ENCODE measurements at places on chromosomes 13 and 19.

GRCh38 chr19:29690842-29691241 lies 24.2 kb downstream of the C19orf12 start:
- peak; percentile 53 for DNase-seq

GRCh38 chr13:29336356-29336755 lies 259.1 kb downstream of the SLC7A1 start:
- no peak for DNase-seq

- DNase-seq = no peak
Observed at GRCh38 chr13:98175823-98176222, 1.2 kb downstream of the RNF113B start.

DNA sequence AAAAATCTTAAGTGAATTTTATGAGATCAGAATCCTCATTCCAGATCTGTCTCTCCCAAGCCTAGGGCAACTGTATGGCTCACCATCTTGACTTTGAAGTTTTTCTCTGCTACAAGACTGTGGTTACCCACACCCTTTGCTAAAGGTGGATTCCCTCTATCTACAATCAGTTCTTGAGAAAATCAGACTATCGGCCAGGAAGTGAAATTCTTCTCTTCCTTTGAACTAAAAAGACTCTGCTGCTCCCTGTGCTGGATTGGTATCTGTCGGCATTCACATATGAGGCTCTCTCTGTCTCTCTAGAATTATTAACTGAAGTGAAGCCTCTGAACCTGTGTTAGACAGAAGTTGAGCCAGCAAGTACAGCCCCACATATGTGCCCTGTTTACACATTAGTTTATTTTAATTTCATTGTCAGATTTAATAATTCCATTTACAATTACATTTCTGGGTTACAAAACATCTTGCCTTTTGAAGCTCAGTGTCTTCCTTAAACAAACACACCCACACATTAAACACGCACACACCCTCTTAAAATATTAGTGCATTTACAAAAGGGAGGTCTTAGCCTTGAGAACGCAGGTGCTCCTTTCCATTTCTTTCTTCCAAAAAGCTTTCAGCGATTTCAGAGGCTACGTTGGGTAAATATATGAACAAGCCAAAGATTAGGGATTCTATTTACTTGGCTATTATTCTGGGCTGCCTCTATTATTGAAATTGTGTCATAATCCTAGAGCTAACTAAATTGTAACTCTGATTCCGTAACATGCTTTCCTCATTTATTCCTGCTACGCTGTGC lies 145.7 kb downstream of the MIPEP start:
- DNase-seq = no peak

DNA sequence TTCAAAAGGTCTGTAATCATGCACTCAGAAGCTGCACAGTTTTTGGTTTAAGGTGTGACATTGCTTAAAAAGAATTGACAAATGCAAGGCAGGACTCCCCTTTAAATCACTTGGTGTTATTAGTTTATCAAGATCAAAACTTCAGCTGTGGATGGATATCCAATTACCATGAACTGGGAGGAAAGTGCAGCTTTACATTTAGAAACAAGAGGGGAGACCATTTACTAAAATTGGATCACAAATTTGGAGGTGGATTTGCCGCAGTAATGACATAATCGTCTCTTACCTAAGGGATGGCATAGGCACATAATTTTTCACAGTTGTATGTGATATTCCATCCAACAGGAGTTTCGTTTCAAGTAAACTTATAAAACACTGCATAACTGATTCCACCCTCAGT lies 1610.2 kb downstream of the SLITRK5 start:
- no peak for DNase-seq

DNA sequence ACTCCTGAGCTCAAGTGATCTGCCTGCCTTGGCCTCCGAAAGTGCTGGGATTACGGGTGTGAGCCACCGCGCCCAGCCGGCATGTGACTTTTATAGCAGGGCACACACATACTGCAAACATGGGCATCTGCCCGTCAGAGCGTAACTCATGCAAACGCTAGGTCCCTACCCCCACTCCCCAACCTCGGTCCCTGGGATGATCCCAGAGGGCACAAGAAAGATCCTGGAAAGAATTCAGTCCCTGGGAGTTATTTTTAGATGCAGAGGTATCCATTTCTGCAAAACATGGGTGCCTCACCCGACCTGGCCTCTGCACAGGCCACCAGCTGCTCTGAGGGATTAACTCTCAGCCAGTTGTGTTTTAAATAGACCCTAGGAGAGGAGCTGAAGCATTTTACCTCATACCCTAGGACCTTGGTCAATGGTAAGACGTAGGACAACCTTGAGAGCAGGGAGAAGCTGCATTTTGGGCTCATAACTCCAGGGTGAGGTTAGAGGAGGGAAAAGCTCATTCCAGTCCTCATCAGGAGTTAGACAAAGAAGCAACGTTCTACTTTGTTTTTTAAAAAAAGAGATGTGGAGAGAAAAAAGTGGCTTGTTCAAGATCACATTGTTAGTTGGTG lies 10.8 kb downstream of the TMEM38A start:
- no peak for DNase-seq

DNA sequence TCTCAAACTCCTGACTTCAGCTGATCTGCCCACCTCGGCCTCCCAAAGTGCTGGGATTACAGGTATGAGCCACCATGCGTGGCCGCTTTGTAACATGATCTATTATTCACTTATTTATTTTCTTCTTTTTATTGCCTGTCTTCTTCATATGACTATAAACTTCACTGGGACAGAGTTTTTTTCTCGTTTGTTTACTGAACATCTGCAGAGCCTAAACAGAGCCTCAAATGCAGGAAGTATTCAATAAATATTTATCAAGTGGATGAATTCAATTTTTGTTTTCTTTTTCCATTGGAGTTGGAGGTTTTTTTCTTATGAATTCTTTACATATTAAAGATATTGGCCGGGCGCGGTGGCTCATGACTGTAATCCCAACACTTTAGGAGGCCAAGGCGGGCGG lies 54.7 kb downstream of the SKA3 start:
- no peak for DNase-seq

DNA sequence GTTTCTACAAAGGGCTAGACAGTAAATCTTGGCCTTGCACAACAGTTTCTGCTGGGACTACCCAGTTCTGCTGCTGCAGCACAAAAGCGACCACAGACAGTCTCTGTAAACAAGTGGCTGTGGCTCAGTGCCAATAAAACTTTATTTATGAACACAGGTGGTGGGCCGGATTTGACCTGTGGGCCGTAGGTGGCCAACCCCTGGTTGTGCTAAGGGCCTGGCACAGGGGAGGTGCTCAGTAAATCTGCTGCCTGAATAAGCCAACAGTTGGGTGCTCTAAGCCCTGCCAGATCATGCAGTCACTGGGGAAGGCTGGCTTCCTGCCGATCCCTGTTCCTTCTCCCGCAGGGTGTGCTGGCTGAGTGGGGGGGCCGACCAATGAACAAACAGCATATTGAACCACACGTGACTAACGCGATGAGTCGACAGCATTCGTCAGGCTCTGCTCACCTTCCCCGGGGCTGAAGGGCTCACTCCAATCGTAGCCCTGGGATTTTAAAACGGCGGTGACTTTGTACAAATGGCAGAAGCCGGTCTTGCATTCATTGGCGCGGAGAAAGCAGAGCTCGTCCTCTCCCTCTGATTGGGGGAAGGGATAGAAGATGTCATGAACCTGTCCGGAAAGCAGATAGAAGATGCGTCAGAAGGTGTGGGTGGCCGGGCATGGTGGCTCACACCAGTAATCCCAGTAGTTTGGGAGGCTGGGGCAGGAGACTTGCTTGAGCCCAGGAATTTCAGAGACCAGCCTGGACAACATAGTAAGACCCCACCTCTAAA lies 24.3 kb upstream of the MYDGF start:
- DNase-seq = no peak

DNA sequence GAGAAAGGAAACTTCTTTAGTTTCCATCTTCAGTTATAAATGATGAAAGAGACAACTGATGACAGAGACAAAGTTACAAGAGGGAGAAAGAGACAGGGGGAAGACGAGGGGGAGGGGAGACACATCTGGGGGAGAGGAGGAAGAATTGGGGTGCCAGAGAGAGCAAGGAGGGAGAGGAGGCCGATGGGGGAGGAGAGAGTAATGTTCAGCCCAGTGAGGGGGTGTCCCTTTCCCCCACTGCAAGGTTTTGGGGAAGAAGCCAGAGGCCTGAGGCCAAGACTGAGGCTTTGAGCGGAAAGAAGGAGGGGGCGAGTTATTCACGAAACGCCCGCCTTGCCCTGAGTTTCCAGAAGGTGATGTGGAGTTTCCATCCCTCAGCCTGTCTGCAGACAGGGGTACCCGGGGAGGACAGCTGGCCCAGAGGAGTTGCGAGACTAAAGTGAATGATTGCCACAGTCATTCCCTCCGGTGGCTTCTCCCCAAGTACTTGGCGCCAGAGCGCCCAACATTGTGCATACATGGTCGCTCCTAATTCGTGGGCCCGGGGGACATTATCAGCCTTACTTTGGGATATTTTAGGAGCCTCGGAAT lies 558 bp upstream of the PPAN start:
- no peak for DNase-seq

- no peak for DNase-seq
Observed at GRCh38 chr13:75702476-75702875, 66.3 kb downstream of the LMO7 start.

DNA sequence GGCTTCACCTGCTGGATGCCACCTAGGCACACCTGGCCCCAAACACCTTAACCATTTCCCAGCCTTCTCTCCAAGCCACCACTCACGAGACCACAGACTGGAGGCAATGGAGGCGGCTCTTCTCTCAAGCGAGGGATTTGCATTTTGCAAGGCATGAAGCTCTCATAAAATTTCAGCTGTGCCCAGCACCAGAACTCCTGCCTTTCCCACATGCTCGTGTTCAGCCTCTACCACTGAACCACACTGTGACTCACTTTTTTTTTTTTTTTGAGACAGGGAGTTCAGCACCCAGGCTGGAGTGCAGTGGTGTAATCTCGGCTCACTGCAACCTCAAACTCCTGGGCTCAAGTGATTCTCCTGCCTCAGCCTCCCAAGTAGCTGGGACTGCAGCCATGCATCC lies 10.6 kb downstream of the NANOS3 start:
- no peak for DNase-seq

GRCh38 chr13:23505007-23505406 lies 65.2 kb upstream of the TNFRSF19 start:
- DNase-seq = no peak

DNA sequence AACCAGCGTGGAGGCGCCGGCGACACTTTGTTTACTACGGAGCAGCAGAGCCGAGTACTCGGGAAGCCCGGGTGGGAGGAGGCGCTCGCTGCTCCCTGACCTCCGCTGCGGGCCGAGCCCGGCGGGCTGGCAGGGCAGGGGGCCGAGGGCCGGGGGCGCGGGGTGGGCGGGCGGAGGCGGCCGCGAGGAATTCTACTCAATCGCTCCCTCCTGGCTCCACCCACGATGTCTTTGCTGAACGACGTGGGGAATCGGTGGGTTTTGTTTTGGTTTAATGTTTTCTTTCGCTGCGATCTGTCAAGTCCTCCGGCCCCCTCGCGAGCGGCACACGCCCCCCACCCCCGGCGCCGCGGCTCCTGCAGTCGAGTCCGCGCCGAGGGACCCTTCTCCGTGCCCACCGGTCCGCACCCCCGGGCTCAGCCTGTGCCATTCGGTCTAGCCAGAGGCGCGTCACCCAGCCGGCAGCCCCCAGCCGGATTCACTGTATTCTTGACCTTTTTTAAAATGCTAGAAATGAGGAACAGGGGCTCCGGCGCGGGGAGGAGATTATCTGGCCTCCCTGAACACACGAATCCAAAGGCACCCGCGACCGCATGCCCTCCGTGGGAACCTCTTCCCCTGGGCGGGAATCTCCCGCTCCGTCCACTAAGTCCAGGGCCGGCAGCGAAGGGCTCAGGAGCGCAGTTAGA lies 636 bp upstream of the FOXO1 start:
- DNase-seq = peak; percentile 58

DNA sequence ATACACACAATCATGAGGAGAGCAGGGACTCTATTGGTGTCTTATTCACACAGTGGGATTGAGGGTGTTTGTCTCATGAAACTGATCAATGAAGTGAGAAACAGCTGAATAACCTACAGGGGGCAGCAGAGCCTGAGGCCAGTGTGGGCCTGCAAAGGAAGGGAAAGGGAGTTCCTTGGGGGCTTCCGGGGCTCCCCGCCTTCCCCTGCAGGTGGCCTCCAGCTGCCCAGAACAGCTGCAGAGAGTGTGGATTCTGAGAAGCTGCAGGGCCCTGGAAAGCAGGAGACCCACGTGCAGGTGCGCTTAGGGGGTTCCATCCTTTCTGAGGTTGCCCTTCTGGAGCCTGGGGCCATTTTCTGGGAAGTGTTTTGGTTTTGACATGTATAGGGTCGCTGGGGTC lies 20.1 kb downstream of the ZNF763 start:
- DNase-seq = no peak

GRCh38 chr13:49042476-49042875 lies 66.8 kb downstream of the FNDC3A start:
- no peak for DNase-seq

DNA sequence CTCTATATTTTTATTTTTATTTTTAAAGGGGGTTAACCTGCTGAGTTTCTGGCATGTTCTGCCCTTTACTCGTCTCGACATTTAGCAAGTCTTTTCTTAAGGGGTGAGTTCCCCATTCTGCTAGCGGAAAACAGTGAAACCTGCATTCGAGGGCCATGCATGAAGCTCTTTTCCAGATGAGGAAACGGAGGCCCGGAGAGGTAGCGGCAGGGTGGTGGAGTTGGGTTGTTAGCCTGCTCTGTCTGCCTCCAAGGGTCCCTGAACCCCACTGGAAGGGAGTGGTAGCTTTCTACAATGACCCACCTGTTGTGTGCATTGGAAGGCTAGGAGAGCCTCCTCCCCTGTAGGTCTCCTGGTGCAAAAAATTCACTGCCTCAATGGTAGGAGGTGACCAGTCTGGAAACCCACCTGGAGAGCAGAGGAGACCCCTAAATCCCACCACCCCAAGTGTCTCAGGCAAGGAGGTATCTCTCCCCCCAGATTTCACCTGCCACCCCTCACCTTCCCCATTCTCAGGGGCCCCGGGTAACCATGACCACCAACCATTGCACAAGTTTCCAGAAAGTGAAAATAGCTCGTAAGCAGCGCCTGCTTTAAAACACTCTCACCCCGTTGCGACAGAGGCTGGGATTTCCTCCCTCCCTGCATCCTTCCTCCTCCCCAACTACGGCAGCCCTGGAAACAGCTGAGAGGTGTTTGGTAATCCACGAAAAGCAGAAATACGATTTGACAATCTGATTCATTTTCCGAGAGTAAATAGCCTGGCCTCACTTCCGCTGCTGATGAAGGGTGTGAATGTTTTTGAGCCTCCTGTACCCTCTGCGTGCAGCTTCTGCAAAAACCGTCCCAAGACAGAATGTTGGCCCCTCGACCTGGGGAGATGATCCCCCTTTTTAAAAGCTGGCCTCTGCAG lies 3.5 kb downstream of the KLF2 start:
- DNase-seq = no peak

DNA sequence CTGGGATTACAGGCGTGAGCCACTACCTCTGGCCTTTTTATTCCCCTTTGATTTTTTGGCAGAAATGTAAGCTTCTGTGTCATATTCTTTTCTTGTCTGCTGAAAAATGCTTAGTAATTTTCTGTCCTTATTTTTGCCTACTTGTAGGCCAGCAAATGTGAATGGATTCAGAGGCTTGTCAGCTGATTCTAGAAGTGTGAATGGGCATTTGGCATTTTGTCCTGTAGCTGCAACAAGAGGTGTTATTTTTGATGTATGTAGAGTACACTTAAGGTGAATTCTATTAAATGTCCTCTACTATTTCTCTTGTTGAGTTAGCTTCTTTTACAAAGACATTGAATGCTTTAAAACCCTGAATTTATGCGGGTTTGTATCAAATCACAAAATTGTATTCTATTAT lies 50.0 kb downstream of the FRY start:
- no peak for DNase-seq

- DNase-seq = no peak
Observed at GRCh38 chr19:56119582-56119978, 1.5 kb downstream of the ZNF787 start.
